Cortex of kidney (tissue), 1 donor: ENCODE measurements at places on chromosomes 16 and 17.

DNA sequence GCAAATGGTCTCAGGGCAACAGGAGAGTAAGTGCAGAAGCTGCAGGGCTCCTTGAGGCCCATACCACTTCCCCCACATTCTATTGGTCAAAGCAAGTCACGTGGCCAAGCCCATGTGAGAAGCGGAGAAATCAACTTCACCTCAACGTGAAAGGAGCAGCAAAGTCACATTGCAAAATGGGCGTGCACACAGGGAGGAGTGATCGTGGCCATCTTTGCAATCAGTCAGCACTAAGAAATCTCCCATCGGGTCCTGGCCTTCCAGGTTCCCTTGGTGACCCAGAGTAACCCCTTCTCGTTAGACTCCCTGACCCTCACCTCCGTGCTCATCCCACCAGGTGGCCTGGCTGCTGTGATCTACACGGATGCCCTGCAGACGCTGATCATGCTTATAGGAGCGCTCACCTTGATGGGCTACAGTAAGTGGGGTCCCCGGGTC lies 38.0 kb downstream of the SLC5A11 start:
- no peak for DNase-seq

DNA sequence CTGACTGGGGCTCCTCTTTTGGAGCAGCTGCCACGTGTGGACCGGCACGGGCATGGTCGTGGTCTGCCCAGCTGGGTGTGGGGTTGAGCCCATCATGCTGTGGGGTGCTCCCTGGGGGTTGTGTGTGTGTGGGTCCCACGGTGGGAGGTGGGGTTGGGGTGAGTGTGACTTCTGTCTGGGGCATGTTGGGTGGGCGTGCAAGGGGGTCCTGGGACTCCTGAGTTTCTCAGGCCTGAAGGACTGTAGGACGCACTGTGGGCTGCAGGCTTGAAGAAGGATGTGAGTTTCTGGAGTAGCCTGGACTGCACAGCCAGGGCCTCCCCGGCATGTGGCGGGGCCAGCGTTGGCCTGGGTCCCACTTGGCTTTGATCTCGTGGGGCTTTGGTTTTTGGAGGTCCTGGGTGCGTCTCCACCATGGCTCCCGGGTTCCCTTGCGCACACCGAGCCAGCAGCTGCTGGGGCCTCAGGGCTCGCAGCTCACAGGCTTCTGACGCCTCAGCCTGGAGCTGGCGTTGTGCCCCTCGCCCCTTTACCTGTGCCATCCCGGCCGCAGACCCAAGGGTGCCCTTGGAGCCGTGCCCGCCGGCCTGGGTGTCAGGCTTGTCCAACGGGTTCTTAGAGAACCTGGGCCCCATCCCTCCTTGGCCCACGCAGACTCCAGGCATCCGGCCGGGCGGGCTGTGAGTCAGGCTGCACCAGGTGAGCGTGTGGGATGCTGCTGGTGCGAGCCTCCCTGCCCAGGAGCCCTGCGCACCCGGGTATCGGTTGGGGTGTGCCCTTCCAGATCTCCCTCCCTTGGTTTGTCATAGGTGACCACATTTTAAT lies 34.4 kb upstream of the ZNF750 start:
- DNase-seq = no peak

DNA sequence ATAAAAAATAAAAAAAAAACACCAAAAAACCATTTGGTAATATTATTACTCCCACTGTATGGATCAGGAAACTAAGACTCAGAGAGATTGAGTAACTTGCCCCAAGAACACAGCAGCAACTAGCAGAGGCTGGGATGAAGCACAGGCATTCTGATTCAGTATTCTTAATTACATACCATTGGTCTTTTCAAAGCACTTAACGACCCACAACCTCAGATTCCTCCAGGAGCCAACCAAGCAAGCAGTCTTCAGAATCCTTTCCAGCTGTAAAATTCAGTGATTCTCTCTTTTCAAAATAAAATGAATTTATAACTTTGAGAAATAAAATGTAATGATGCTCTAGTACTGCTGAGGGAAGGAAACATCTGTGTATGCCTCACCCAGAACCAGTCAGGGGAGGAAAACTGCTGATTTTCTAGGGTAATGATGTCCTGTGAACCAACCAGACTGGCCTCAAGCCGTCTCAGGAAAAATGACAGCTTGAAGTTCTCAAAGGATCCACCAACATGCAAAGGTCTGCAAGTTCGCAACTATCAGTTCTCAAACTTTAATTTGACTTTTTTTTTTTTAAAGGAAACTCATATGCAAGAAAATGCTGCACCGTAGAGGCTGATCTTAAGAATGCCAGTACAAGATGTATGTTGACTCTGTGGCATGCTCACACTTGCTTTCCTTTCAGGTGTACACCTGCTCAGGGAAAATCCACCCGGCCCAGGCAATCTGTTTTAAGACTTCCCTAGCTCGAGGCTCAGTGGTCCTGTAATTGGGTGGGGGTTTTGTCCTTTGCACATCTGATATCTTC lies 9.0 kb downstream of the CUEDC1 start:
- DNase-seq = no peak

DNA sequence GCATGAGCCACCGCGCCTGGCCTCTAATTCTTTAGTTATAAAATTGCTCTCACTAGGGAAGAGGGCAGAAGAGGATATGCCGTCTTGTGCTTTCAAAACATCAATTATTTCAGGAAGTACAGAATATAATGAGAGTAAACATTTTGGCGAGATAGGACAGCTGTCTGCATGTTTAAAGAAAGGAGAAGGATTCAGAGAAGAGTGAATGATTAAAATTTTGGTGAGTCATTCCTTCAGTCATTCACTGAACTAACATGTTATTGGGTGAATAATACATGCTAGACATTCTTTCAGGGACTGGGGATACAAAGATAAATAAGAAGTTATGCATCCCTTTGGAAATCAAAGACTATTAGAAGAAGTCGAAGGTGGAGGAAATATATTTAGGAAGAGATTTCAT lies 590.3 kb upstream of the GOT2 start:
- DNase-seq = no peak

- no peak for DNase-seq
These were observed 48.7 kb downstream of the SF3B3 start for GRCh38 chr16:70572050-70572925.

GRCh38 chr17:37801171-37801570 lies 56.3 kb upstream of the HNF1B start:
- DNase-seq = no peak

GRCh38 chr16:30444231-30445148 lies 1.2 kb downstream of the SEPHS2 start:
- DNase-seq = no peak

GRCh38 chr17:4591529-4591928 lies 7.2 kb downstream of the SMTNL2 start:
- DNase-seq = no peak

GRCh38 chr16:80113873-80114574 lies 426.8 kb upstream of the DYNLRB2 start:
- no peak for DNase-seq

DNA sequence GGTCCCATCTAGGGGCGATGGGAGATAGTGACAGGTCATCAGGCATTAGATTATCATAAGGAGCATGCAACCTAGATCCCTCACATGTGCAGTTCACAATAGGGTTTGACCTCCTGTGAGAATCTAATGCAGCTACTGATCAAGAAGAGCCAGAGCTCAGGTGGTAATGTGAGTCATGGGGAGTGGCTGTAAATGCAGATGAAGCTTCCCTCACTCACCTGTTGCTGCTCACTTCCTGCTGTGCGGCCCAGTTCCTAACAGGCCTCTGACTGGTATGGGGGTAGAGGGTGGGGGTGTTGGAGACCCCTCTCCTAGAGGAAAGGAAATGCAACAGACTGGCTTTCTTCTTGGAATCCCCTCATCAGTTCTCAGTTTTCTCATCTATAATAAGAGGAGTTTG lies 131.4 kb downstream of the CA10 start:
- DNase-seq = no peak

GRCh38 chr17:21495281-21495680 lies 119.1 kb downstream of the KCNJ12 start:
- DNase-seq = no peak
